Activated T-cell treated with anti-CD3 and anti-CD28 coated beads, Interleukin-2, amount 50 U/mL, for 24 hours (primary cell): ENCODE measurements at places on chromosomes 2 and 18.

DNA sequence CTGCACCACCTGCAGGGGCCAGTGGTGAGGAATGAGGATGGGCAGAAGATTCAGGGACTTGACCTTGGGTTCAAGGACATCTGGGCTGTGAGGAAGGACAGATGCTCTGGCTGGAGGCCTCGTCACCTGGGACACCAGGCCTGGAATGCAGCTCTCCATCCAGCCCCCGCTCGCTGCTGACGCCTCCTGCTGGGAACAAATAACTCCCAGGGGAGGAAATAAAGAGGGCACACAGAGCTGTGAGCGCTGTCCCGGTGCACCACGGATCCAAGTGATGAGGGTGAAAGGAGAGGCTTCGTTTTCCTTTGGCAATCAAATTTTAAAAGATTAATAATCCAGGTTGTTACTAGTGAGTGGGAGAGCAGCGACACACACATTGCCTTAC lies 368.0 kb upstream of the MYT1L start:
- no peaks in the 10 kb centered on the region for H3K27me3 ChIP-seq
- no peak overlapping the region for H3K4me3 ChIP-seq
- H3K36me3 ChIP-seq, result no peaks in the 10 kb centered on the region
- DNase-seq, result no peak

- no peak overlapping the region for H3K4me3 ChIP-seq
- DNase-seq, result no peak
- peaks cover 5% of the 10 kb centered on the region for H3K4me1 ChIP-seq
Measured at GRCh38 chr2:99365661-99366060, 28.5 kb downstream of the EIF5B start.

DNA sequence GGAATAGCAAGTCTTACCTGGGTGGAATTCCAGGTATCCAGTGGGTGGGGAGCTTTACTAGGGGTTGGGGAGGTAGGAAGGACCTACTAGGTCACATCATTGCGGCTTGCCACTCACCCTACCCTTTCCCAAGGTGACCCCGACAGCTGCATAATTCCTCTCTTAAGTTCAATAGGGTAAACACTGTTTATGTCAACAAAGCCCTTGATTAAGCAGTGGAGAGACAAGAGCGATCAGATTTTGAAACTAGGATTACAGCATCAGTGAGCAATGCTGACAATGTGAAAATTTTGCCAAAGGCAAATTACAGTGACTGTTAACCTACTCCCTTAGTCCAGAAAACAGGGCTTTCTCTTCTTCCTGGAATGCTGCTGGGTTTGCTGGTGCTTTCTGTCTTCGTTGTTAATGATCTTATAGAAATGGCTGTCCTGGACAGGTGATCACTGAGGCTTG lies 14.5 kb downstream of the SLC19A3 start:
- no peaks in the 10 kb centered on the region for H3K4me1 ChIP-seq
- no peak for DNase-seq
- no peaks in the 10 kb centered on the region for H3K36me3 ChIP-seq
- no peak overlapping the region for H3K4me3 ChIP-seq
- H3K27me3 ChIP-seq, result peaks cover 22% of the 10 kb centered on the region

DNA sequence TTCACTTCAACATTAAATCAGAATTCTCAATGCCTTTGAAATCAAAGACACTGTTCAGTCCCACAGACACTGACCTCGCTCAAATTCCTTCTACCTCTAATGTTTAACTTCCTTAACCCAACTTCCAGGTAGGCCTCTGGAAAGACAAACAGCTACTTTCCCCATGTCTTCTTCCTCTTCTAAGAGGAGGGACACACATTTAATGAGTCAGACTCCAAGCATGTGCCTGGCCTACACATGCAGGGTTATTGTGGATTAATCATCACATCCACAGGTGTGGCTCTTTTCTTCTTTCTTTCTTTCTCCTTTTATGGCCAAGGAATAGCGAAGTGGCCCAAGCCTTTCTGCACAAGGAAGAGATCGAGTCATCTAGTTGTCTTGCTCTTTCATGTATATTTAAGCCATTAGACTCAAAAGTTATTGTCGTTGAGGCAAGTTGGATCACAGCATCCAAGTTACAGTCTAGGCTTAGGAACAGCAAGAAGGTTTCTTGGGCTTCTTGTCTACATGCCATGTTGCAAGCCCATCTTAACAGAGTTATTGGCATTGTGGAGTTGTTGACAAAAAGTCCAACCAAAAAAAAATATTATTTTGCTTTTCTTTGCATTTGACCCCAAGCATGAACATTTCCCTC lies 387.8 kb downstream of the IRS1 start:
- H3K27ac ChIP-seq, result no peak overlapping the region
- H3K4me1 ChIP-seq, result no peaks in the 10 kb centered on the region
- no peak for DNase-seq
- H3K36me3 ChIP-seq, result no peaks in the 10 kb centered on the region

- no peaks in the 10 kb centered on the region for H3K27me3 ChIP-seq
- no peak for DNase-seq
- H3K27ac ChIP-seq, result peak overlapping the region; percentile 65
- H3K36me3 ChIP-seq, result peaks cover 85% of the 10 kb centered on the region
Measured at GRCh38 chr18:79979843-79980242, 8.5 kb downstream of the TXNL4A start.

DNA sequence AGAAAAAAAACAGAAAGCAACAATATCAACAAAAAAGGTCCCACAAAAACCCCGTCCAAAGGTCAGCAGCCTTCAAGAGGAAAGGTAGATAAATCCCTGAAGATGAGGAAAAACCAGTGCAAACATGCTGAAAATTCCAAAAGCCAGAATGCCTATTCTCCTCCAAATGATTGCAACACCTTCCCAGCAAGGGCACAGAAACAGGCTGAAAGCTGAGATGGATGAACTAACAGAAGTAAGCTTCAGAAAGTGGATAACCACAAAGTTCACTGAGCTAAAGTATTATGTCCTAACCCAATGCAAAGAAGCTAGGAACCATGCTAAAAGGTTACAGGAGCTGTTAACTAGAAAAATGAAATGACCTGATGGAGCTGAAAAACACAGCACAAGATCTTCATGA lies 226.4 kb upstream of the DSEL start:
- DNase-seq, result no peak
- peaks cover 3% of the 10 kb centered on the region for H3K27me3 ChIP-seq
- H3K36me3 ChIP-seq, result no peaks in the 10 kb centered on the region
- H3K4me1 ChIP-seq, result no peaks in the 10 kb centered on the region

GRCh38 chr2:113167115-113167932 lies 6.4 kb upstream of the PSD4 start:
- peaks cover 13% of the 10 kb centered on the region for H3K36me3 ChIP-seq
- DNase-seq, result peak; percentile 73
- peak overlapping the region; percentile 98 for H3K27ac ChIP-seq
- H3K27me3 ChIP-seq, result no peaks in the 10 kb centered on the region
- H3K4me3 ChIP-seq, result peak overlapping the region; percentile 63

GRCh38 chr18:770583-770961 lies 41.5 kb downstream of the YES1 start:
- H3K4me3 ChIP-seq, result no peak overlapping the region
- peaks cover 14% of the 10 kb centered on the region for H3K36me3 ChIP-seq
- no peak for DNase-seq
- peaks cover 8% of the 10 kb centered on the region for H3K4me1 ChIP-seq
- no peak overlapping the region for H3K27ac ChIP-seq

DNA sequence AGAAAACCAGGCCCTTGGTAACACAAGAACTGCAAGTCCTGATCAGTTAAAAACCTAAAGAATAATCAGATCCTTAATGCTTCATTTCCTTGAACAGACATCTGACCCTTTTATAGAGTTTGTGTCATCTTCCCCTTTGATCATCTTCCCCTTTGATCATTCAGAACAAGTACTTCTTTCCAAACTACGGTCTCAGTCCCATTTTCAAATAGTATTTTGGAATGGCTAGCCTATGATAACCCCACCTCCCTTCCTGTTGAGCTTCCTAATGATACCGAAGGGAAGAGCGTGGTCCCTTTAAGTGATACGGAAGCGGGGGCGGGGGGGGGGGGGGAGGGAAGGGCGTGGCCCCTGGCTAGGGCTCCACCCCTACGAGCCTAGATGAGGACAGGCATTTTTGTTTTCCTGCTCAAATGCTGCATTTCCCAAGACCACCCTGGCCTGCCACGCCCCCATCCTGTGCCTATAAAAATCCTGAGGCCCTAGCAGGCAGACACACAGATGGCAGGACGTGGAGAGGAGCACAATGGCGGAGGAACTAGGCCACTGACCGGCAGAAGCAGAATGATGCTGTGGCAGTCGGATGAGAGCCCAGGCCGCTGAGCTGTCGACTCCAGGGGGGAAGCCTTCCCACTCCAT lies 24.1 kb upstream of the CHRNA1 start:
- H3K36me3 ChIP-seq, result no peaks in the 10 kb centered on the region
- H3K27me3 ChIP-seq, result no peaks in the 10 kb centered on the region
- peaks cover 20% of the 10 kb centered on the region for H3K4me1 ChIP-seq
- H3K4me3 ChIP-seq, result no peak overlapping the region
- no peak for DNase-seq

GRCh38 chr2:97740590-97741182 lies 27.3 kb downstream of the ZAP70 start:
- peak overlapping the region; percentile 76 for H3K27ac ChIP-seq
- peaks cover 54% of the 10 kb centered on the region for H3K4me1 ChIP-seq
- DNase-seq, result peak; percentile 61
- H3K27me3 ChIP-seq, result no peaks in the 10 kb centered on the region
- H3K36me3 ChIP-seq, result peaks cover 80% of the 10 kb centered on the region

DNA sequence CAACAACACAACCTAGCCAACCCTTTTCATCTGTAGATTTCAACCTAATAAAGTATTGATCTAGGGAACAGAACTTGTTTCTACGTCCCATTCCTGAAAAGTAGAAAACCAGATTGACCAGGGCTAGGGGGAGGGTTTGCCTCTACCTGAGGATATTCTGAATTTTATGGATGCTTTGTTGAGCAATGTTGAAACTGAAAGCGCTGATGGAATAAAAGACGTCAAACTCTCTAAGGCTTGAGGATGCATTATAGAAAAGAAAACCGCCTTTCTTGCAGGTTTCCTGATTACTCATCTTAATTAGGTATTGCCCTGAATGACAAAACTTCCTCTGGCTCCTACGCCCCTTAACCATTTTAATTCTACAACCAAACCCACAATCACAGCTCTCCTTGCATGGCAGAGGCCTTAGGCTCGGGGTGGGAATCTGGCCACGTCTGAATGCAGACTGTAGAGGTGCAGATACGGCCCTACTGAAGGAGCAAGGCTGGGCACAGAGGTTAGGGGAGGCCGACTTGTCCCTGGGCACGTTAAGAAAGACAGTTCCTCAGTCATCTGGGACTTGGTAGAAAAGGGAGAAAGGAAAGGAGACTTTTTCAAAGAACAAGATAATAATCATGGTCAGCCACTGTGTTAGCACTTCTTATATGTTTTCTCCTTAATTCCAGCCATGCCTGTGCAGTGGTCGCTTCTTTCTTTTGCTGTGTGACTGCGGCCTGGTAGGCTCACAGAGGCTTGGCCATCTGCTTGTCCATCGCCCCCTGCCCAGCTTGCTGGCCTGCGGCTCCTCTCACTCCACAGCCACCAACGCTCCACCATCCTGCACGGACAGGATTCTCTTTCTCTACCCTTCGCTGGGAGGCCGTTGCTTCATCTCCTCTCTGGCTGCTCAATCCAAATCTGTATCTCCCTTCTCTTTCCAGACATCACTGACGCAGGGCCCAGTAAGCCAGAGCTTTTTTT lies 209.5 kb downstream of the VAPA start:
- peaks cover 11% of the 10 kb centered on the region for H3K4me1 ChIP-seq
- H3K4me3 ChIP-seq, result no peak overlapping the region
- H3K27ac ChIP-seq, result no peak overlapping the region
- H3K27me3 ChIP-seq, result no peaks in the 10 kb centered on the region
- no peak for DNase-seq
- H3K36me3 ChIP-seq, result no peaks in the 10 kb centered on the region

DNA sequence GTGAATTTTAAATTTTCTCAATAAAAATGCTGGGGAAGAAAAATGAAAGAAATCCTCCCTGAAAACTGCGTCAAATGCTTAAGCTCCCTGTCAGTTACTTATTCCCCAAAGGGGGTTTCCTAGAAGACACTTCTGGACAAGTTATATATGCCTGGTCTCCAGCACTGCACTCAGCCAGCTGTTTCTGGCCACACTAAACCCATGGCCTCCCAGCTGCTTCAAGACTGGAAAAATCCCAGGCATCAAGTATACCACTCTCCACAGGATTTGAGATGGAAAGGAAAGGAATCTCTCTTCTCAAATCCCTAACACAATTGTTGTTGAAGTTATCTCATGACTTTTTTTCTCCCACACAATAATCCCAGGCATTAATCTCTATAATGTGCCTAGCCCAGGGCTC lies 245.7 kb downstream of the NBAS start:
- H3K4me1 ChIP-seq, result peaks cover 50% of the 10 kb centered on the region
- no peak for DNase-seq
- no peaks in the 10 kb centered on the region for H3K27me3 ChIP-seq
- H3K27ac ChIP-seq, result no peak overlapping the region
- no peak overlapping the region for H3K4me3 ChIP-seq

DNA sequence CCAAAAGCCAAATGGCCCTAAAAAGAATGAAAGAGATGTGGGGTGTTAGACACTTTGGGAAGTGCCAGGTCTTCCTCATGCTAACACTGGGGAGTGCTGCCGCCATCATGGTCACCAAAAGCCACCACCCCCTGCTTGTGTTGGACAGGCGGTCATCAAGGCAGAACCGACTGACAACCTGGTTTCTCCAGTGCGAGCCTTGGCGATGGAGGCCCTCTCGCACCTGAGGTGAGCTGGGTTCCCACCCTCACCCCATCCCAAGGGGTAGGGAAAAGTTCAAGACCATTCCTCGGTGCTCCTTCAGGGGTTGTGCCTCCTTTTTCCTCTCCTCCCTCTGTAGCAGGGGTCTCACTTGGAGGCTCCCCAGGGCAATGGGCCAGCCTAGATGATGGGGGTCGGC lies 33.6 kb downstream of the MROH2A start:
- no peaks in the 10 kb centered on the region for H3K4me1 ChIP-seq
- no peak overlapping the region for H3K27ac ChIP-seq
- H3K27me3 ChIP-seq, result peaks cover 21% of the 10 kb centered on the region
- no peaks in the 10 kb centered on the region for H3K36me3 ChIP-seq

DNA sequence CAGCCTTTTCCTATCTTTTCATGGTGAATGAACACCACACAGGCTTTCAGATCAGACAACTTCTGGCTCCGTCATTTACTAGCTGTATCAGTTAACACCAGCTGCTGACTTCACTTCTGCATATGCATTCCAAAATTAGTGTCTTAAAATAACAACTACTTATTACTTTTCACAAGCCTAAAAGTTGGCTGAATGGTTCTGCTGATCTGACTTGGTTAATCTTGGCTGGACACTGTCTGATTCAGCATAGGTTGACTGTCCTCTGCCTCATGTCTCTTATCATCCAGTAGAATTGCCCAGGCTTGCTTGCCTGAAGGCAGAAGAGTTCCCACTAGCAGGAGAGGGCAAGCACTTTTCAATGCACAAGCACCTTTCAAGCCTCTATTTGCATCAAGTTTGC lies 72.7 kb downstream of the MARCHF4 start:
- H3K36me3 ChIP-seq, result no peaks in the 10 kb centered on the region
- no peaks in the 10 kb centered on the region for H3K27me3 ChIP-seq
- no peak overlapping the region for H3K27ac ChIP-seq
